ENCODE measurements at places on chromosomes 16 and 17.

DNA sequence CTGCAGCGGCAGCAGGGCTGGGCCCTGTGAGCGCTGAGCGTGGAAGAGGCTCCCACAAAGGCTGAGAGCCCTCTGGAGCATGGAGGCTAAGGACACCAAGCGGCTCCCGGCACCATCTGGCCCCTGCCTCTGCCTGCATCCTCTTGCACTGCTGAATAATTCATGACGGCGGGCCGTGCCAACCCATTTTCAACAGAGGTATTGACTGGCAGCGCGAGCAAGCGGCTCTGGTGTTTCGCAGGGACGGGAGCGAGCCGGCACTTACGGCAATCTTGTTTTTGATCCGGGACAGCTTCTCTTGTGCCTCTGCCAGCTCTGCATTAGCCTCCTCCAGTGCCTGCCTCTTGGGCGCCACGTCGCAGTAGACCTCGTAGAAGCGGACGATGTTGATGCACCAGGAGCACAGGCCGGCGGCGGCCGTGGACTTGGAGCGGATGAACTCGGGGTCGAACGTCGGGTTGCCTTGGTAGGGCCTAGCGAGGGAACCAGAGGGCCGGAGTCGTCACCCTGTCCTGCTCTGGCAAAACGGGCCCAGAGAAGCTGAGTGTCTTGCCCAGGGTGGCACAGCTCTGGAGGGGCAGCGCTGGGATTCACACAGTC lies 80.4 kb downstream of the PGS1 start:
- no peak for DNase-seq

GRCh38 chr16:88310796-88311605 lies 71.8 kb upstream of the ZNF469 start:
- DNase-seq = no peak

GRCh38 chr17:40909755-40910154 lies 24.7 kb upstream of the KRT20 start:
- no peak for DNase-seq

DNA sequence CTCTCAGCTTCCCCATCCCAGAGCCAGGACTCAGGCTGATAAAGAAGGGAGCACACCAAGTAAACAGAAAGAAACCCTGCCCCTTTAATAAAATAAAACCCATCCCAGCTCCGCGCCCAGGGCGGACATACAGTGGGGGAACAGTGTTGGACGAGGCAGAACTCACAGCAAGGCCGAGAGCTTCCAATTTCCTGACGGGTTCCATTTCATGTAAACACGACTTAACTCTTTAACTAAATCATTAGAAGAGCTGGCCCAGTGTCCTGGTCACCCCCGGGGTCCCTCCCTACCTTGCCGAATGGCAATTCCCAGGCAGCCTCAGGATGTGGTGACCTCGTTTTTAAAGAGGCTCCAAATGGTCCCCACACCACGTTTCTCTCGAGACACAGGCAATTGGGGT lies 340.7 kb downstream of the FOXL1 start:
- DNase-seq = no peak

- DNase-seq = no peak
These were observed 1.6 kb downstream of the TELO2 start for GRCh38 chr16:1494711-1495110.

DNA sequence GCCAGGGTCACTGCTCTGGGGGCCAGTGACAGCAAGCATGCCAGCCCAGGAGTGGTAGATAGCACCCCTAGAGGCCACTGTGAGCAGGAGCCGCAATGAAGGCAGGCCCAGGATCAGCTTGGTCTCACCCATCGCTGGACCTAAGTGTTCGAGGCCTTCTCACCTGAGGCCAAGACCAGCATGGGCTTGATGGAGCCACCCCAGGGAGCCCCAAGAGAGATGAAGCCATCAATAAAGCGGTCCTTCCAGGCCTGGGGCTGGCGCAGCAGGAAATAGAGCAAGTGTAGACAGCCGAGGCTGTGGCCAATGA lies 1.8 kb downstream of the LCAT start:
- no peak for DNase-seq

DNA sequence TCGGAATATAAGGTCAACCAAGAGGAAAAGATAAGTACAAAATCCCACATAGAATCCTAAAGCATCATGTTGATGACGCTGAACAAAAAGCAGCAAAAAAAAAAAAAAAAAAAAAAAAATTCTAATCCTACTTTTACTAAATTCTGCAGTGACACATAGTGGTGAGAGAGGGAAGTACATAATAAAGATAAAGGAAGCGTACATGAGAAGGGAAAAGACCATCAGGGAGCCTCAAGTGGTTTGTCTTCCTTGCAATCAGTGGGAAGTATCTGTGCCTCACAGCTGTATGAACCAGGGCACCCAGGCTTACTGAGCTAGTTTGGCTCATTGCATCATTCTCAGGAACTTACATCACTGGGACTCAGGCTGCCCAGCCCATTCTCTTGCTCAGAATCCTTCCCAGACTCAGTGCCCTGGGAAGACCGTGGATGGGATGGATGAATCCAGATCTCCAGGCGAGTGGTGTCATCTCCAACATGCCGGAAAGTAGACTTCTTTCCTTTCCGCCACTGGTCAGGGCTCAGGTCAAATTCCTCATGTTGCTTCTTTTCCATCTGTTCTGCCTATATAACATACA lies 21.2 kb downstream of the SMG6 start:
- peak; percentile 46 for DNase-seq

GRCh38 chr16:52929478-52930400 lies 123.0 kb downstream of the CHD9NB start:
- peak; percentile 35 for DNase-seq

DNA sequence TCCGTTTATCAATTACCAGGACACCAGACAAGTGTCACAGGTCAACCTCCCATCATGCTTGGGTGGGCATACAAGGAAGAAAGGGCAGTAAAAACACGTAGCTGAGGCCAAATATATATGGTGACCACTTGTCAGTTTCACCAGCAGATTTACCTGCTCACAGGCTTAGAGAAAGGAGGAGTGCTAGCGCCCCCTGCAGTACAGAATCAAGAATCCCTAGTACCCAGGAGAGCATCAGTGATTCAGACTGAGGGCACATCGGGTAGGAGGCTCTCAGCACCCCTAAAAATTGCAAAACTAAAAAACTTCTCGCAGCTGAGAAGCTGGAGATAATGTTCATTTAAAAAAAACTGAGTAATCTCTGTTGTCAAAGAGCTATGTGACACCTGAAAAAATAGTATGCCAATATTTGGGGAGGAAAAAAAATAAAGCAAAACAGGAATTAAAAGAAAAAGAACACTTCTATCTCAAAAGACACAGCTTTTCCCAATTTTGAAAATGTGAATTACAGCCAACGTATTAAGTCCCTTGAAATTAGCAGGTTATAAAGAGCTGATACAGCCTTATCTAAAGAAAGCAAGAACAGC lies 21.2 kb upstream of the MON1B start:
- DNase-seq = peak; percentile 78

DNA sequence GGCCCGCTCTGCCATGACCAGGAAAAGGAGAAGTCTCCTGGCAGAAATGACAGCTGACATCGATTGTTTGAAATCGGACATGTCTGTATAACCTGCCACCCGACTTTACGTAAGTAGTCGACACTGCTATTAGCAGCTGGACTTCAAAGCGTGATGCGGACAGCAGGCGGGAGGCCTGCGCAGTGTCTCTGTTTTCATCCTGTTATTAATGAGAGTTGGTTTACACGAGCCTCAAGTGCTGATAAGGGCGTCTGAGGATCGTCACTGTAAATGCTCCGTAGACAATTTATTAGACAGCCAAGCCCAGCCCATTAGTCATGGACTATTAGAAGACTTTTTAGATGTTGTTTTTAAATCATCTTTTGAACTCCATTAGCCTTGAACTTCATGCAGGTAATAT lies 328.3 kb downstream of the FOXL1 start:
- no peak for DNase-seq

- no peak for DNase-seq
These were observed 67.7 kb downstream of the ZDHHC7 start for GRCh38 chr16:84943620-84944019.

DNA sequence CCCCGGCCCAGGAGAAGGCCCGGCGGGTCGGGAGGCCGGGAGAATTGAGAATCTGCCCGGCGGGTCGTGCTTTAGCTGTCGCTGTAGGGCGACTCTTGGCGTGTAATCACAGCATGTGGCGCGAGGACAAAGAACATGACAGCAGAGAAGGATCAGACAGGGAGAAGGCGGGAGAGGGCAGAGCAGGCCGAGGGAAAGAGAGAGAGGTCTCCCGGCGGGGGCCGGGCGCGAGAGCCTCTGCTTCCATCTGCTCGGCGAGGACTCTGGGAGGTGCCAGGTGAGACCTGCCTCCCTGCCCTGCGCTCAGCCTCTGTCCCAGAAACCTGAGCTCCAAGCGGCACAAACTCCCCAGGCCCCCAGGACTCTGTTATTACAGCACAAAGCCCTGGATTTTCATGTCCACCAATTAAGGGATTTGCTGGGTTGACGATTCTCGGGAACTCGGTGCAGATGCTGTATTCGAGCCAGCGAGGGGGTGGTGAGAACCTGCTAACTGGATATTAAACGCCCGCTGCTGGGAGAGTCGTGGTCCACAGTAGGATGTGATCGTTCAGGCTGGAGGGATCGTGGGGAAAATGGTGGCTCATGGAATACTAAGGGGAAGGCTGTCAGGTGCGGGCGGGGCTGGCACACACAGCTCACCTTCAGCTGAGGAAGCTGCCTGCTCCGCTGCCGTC lies 172.0 kb upstream of the CIBAR2 start:
- peak; percentile 81 for DNase-seq

GRCh38 chr16:336269-336668 lies 16.3 kb downstream of the AXIN1 start:
- DNase-seq = no peak

DNA sequence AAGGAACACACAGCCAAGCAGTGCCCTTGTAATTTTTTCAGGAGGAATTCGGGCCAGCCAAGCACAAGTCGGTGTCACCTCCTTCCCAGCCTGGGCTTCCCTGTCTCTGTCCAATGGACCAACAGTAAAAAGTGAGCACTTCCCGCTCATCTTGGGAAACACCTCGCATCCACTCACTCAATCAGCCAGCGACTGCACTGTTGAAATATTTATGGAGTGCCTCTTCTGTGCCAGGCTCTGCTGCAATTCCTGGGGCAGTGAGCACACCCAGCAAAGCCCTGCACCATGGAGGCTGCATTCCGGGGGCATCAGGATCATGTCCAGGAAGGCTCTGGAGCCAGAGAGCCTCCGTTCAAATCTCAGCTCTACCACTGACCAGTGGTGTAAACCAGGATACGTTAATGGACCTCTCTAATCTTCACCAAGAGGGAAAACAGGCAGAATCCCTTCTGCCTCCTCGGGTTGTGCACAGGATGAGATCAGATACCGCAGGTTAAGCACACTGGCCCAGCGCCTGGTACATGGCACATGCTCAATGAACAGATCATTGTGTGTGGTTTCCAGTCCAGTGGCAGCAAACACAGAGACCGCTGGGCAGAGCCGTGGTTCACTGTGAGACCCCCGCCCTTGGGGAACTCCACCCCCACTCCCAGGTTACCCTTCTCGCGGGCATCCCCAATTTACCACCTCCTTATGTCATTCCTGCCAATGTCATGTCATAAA lies 194.3 kb downstream of the ZNF423 start:
- no peak for DNase-seq

DNA sequence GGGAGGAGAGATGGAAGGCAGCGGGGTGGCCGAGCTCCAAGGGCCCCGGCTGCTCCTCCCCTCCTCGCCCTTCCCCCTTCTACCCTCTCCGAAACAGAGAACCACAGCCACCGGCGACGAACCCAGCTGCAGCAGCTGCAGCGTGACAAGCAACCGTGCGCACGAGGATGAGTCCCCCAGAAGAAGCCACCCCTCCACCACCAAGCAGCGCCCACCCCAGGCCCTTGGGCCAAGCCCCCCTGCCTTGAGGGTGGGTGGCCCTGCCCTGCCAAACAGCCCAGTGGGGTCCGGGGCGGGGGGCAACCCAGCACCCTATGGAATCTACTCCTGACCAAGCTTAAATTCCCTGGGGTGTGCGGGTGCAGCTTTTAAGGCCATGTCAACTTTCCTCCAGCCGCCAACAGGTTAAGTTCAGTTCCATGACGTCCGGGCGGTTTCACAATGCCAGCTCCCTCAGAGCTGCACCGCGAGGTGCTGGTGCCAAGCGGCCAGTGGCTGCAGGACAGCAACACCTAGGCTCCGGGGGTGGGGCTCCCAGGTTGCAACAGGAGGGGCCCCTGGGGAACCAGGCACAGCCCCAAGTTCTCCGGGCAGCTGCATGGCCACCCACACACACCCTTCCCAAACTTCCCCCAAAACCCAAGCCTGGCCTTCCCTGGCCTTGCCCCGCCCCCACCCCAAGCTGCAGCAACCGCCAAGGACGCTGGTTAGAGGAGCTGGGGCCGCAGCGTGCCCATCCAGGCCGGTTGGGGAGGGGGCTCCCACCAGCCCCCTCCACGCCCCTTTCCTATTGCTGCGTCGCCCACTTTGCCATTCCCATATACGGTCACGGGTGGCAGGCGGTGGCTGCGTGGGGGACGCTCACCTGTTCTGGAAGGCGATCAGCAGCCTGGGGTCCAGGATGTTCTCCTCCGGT lies 2.0 kb downstream of the CBX4 start:
- no peak for DNase-seq

DNA sequence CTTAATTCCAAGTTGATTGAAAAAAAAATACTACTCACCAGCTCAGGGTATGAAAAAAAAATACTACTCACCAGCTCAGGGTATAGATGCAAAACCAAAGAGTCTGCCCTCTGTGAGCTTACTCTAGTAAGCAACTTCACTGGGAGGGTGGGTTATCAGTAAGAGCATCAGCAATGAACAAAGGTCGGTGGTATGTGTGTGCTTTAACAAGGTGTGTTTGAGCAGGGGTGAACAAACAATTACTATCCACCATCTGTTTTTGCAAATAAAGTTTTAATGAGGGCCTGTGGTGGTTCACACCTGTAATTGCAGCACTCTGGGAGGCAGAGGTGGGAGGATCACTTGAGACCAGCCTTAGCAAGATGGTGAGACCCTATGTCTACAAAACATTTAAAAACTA lies 20.0 kb downstream of the NUFIP2 start:
- peak; percentile 27 for DNase-seq

GRCh38 chr16:56389554-56389953 lies 35.8 kb downstream of the AMFR start:
- DNase-seq = no peak

DNA sequence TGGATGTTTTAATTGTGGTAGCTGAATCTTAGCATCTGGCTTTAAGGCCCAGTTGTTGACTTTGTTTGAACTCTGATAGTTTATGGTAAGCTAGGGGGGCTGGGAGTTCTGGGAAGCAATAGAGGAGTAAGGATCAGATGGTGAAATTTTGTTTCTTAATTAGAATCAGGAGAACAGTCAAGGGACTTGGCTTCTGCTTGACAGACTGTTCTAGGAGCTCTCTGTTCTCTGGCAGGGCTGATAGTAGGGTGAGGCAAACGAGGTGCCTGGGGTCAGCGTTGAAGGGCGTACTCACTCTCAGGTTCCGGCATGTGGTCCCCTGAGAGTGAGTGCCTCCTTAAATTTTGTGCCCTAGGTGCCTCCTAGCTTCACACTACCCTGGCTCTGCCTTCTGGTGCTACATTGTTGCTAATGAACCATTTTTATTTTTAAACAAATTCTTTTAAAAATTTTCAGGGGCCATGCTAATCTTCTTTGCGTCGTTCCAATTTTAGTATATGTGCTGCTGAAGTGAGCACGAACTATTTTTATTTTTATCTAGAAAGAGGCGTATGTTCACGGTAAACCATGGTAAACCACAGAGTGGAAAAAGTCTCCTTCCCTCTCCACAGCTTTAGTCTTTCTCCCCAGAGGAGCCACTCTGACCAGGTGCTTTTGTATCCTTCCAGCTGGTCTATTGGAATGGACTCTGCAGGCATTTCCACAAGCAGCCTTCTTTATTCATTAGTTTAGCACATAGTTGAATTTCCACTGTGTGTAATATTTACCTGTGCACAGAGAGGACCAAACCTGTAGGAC lies 19.7 kb downstream of the SLC7A6 start:
- no peak for DNase-seq

Data from NCI-H146 (cell line).